ENCODE measurements at places on chromosomes 2 and 18.

GRCh38 chr2:71309-72035 is 25.2 kb upstream of the FAM110C start:
- DNase-seq: no peak

- DNase-seq: no peak
Measured at GRCh38 chr2:216994353-216994854, 134.5 kb upstream of the TNP1 start.

- no peak for DNase-seq
Measured at GRCh38 chr2:23326330-23326729, 58.6 kb upstream of the KLHL29 start.

GRCh38 chr18:36558234-36558633 is 260.7 kb downstream of the FHOD3 start:
- no peak for DNase-seq

DNA sequence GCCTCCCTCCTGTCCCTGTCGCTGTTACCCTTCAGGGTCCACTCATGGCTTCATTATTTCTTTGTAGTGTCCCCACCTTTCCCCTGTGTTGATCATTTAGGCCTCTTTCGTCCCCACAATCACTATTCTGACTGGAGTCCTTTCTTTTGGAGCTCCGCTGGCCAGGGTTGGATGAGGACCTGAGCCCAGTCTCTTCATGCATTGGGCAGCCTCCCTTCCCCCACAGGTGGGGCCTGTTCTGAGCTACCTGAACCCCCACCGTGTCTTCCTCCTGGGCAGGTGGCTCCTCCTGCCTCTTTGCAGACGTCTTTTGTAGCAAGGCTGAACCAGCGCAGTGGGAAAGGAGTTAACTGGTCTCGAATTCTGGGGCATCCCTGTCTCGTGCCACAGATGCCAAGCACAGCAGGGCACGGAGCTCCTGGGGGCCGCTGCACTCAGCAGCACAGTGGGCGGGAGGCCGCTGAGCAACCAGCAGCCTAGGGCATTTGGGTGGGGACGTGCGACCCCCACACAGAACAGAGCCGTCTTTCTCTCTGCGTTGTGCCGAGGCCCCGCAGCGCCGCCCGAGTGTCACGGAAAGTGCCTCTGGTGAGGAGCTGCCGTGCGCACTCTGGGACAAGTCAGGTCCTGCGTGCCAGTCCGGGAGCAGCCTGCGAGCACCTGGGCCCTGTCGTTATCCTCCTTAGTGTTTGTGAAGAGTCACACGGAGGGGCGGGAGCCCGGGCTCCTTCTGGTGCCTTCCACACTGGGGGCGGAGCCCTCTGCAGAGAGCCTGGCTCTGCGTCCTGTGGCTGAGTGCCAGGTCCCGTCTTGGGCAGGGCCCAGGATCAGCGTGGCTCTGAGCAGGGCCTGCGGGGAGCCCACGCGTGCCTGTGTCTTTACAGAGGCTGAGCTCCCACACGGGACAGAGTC is 130.1 kb downstream of the NFATC1 start:
- no peak for DNase-seq

- DNase-seq: no peak
Measured at GRCh38 chr18:37946324-37946723, 380.7 kb upstream of the CELF4 start.

Data from T-helper 1 cell (primary cell).